ENCODE measurements at places on chromosomes 7 and 10.

- DNase-seq, result no peak
Measured at GRCh38 chr7:31640381-31640780, 46.6 kb upstream of the PPP1R17 start.

GRCh38 chr7:139570119-139570518, 46.6 kb downstream of the CLEC2L start:
- DNase-seq, result no peak

DNA sequence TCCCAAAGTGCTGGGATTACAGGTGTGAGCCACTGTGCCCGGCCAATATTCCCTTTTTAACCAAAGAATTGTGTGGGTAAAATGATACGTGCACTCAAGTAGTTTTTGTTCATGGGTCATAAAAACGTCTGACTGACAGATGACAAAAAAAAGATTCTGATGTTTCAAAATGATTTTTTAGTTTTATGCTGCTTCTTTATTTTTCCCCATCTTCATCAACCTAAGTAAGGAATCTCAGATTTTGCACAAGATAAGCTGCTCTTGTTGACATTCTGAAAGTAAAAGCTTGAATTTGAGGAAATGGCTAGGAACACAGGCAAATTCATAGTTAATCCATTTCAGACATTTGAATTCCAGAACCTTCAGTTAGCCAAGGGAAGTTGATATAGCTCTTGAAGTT, 526.1 kb upstream of the NRP1 start:
- DNase-seq, result no peak

DNA sequence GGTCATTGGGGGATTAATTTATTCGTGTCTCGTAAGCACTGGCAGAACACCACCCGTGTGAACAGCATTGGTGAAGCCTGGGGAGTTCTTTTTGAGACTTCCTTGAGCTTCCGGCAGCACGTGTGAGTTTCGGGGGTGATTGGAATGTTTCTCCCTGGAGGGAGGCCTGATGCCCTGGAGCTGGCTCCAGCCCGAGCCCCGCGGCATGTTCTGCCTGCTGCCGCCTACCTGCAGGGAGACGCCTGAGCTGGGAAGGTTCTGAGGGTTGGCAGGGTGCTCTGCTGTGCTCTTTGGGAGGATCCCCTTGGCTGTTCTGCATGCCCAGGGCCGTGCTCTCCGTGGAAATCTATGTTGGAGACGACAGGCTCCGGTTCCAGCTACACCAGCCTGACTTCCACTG, 159.3 kb downstream of the MGMT start:
- DNase-seq, result no peak

GRCh38 chr7:92670204-92670851, 80.1 kb upstream of the FAM133B start:
- DNase-seq, result no peak

- DNase-seq, result no peak
Measured at GRCh38 chr10:94307046-94307615, 55.6 kb downstream of the NOC3L start.

GRCh38 chr10:12727832-12728215, 273.7 kb downstream of the CCDC3 start:
- DNase-seq, result no peak

- no peak for DNase-seq
Measured at GRCh38 chr10:54758791-54759190, 42.2 kb downstream of the PCDH15 start.

GRCh38 chr7:158272091-158272490, 315.5 kb downstream of the PTPRN2 start:
- no peak for DNase-seq

- DNase-seq, result no peak
Measured at GRCh38 chr7:12386313-12386740, 17.3 kb downstream of the VWDE start.

- DNase-seq, result no peak
Measured at GRCh38 chr7:98294326-98294725, 12.8 kb downstream of the BRI3 start.

DNA sequence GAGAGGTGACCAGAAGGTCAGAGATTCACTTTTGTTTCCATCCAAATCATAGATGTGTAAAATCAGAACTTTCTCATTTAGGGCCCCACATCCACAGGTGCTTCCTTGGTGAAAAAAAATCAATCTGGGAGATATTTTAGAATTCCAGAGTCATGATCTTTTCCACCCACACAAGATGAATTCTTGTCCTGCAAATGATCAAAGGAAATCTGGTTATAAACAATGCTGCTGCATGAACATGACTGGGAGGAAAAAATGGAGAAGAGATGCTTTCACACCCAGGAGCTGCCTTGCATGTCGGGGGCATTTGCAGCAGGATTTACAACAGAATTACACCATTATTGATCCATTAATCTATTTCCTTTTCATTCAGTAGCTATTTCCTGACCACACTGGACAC, 106.5 kb upstream of the TMEM72 start:
- DNase-seq, result no peak

GRCh38 chr7:131722371-131722770, 165.9 kb upstream of the PODXL start:
- no peak for DNase-seq

- peak; percentile 60 for DNase-seq
Measured at GRCh38 chr10:120641695-120642094, 184.7 kb downstream of the PLPP4 start.

DNA sequence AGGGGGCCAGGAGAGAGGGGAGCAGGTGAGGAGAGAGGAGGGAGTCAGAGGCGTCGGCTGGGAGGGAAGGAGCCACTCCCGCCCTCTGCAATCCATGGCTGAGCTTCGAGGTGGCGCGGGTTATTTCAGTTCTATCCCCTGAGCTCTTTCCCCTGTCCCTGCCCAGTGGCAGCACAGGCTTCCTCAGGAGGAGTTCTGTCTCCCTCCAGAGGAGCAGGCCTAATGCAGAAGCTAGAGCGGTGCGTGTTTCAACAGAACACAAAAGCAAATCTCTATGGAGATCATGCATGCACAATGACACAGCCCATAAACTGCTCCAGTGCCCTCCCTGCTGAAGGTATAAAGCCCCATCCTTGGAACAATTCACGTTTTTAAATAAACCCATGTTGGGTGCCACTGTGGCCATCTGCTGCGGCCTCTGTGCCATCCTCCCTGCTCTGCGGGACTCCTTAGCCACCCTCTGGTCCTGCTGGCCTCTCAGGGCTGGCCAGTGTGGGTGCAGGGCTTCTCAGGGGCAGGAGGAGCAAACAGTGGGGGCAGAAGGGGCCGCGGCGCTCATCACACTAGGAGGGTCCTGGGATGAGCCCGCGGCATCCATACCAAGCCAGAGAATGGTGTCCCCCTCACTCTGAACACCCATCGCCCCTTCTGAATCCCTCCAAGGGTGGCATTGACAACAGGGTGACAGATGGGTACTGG, 192.6 kb upstream of the LYZL2 start:
- DNase-seq, result no peak

- no peak for DNase-seq
Measured at GRCh38 chr10:126059076-126059826, 162.9 kb downstream of the FANK1 start.

DNA sequence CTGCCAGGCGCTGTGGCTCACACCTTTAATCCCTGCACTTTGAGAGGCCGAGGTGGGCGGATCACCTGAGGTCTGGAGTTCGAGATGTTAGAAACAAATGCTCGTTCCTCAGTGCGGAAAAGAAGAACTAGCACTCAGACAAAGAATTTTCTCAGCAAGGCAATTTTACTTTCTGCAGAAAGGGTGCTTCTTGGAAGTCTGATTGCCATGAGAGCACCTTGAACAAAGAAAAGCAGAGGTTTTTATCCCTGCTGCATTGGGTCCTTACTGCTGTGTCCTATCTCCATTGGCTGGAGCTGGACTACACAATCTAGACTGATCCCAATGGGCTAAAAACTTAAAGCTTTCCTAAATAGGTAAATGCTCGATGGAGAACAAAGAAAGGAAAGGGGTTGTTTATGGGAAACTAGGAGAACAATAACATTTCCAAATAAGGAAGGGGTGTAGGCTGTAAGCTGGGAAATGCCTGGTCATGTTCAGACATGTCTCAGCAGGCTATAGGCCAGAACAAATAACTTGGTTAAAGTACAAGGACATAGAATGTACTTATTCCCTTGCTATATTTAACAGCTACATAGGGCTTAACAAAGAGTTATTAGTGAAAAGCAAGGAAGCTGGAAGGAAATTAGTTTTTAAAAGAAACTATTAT, 26.1 kb upstream of the ACTR3B start:
- DNase-seq, result peak; percentile 23

DNA sequence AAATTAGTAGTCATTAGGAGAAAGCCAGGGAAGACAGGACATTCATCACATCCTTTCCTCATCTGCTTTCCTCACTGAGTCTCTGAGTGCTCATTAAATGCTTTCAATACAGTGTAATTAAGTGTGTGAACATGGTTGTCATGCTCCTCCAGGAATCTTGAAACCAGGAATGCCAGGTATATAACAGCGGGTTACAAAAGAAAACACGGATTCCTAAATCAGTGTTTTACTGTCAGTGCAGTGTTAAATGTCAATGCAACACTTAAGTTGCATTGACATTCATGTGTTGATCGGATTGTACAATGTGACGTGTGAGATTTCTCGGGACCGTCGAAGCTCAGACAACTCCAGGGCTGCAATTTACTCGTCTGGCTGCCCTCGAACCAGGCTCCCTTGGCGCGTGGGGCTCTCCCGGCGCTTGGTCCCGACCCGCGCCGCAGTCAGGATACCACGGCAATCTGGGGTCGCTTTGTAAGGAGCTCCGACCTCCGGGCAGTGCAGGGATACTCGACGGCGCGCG, 455 bp upstream of the SPAG6 start:
- DNase-seq, result no peak

DNA sequence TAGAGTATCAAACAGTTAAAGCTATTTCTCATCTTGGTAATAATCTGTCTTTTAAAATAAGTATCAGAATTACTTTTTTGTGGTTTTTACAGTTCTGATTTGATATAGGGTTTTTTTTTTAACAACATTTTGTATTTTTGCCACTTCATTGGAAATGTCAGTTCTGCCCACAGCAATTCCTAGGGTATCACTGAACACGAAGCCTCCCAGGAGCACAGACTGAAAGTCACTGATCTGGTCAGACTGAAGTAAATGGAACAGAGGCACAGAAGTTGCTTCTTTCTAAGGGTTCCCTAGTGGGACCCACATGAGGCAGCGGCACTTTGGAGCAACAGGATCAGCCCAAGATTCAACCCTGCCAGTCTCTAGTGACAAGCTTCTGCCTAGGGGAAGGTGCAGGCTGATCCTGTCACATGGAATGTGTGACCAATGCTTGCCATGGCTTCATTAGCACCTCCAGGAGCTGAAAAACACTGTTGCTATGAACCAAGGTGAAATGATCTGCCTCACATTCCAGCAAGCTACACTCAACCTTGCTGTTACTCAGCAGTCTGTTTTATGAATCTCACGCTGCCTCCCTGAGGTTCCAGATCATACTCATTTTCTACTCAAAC, 273.4 kb upstream of the CSTF2T start:
- no peak for DNase-seq

DNA sequence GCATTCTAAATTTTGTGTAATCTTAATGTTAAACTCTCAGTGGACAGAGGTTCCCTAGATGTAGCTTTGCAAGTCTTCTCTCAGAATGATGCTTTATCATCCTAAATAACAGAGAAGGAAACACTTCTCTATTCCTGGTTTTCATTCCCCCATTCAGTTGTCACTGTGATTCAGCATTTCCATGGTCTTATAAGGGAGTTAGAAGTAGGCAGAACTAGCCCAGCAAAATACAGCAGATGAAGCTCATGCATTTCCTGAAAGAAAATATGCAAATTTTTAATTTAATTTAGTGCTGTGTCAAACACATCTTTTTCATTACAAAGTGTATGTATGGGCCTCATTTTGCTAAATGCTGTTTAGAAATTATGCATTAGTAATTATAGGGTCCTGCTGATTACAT, 70.1 kb downstream of the ITPRID1 start:
- no peak for DNase-seq

- DNase-seq, result no peak
Measured at GRCh38 chr7:55552320-55553023, 19.8 kb downstream of the VOPP1 start.

- DNase-seq, result no peak
Measured at GRCh38 chr7:156625580-156625979, 15.0 kb upstream of the RNF32 start.

- no peak for DNase-seq
Measured at GRCh38 chr10:79162861-79163665, 94.3 kb downstream of the ZMIZ1 start.

DNA sequence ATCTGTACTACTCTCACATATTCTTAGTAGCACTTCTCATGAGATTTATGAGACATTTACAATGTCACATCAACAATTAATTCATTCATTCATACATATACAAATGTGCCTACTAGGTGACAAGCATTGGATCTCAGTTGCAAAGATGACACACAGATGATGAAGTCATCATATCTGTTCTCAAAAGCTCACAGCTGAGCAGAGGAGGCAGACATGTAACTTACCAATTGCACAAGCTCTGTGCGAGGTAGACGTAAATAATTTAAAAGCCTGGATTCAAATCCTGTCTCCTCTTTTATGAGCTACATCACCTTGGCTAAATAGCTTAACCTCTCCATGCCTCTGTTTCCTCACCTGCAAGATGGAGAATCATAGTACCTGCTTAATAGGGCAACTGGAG, 109.4 kb upstream of the FAM133B start:
- no peak for DNase-seq

- DNase-seq, result no peak
Measured at GRCh38 chr7:157827045-157827862, 490.4 kb downstream of the DNAJB6 start.

DNA sequence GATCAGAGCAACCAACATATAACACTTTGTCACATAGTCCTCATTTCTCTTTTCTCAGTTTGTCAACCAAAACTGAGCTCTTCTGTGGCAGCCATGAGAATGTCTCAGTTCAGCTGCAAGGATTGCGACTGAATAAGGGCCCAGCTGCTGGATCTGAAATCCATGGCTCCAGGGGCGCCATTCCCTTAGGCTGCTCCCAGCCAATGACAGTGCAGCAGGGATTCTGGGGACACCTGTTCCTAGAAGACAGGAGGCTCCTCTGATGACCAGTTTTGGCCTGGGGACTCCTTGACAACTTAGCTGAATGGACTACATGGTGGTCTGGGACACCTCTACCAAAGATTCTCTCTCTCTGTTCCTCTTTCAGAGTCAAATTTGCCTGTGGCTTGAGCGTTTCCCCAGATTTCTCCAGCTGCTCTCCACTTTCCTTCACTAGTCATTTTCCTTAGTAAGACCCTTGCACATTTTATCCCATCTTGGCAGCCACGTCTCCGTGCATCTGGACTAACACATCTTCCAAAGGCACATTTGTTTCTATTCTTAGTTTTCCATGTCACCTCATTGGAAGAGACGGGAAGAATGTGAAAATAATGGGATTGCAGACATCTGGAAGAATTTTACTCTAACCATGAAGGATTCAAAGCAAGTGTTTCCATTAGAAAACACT, 28.1 kb upstream of the KIF5B start:
- DNase-seq, result no peak

- no peak for DNase-seq
Measured at GRCh38 chr10:62726142-62726541, 78.4 kb upstream of the ADO start.

Measured in KBM-7 (cell line).